Upper lobe of left lung (tissue), 6 donors: ENCODE measurements at places on chromosomes 3 and 15. TPM values are rescaled to one million over a fixed set of nuclear protein-coding genes. Genes with fewer than 3 reads are reported as not detected.

Gene FANCD2OS
- total RNA-seq = not detected

- no peaks in the 10 kb centered on the region for H3K27me3 ChIP-seq
- no peaks in the 10 kb centered on the region for H3K36me3 ChIP-seq
- H3K4me3 ChIP-seq = no peak overlapping the region
- no peaks in the 10 kb centered on the region for H3K4me1 ChIP-seq
- DNase-seq = no peak
These were observed 7.5 kb upstream of the CHMP2B start for GRCh38 chr3:87219611-87220010.

DNA sequence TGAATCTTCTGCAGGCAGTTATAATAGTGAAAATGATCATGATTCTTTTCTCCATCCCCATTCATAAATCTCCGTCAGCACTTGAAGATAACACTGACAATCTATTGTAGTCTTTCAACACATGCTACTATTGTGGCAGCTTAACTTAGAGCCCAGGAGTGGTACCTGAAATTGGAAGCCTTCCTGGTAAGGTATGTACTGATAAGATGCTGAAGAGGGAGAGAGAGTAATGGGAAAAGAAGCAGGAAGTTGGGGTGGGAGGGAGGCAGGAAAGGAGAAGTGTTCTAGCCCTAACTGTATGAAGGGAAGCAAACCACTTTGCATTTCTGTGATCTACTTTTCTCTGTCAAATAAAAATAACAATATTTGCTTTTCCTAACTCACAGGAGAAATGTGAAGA, 197.4 kb upstream of the RORA start:
- no peaks in the 10 kb centered on the region for H3K36me3 ChIP-seq
- no peak overlapping the region for H3K27ac ChIP-seq
- DNase-seq = no peak
- no peaks in the 10 kb centered on the region for H3K4me1 ChIP-seq
- H3K4me3 ChIP-seq = no peak overlapping the region
- H3K27me3 ChIP-seq = no peaks in the 10 kb centered on the region

DNA sequence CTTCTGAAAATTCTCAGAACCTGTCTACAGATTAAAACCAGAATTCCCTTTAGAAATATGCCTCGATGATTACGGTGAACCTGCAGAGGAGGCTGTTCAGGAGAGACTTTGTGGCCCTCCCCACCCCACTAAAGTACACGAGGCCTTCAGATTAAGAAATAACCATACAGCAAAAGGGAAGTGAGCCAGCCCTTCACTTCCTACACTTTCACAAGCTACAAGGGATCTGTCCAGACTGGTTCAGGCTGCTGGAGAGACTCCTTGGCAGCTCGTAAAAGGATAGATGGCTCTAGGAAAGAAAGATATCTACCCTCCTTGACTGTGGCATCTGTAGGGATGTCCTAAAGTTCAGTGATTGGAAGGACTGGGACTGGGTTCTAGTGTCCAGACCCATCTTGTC, 102.6 kb downstream of the ALDH1A2 start:
- no peaks in the 10 kb centered on the region for H3K36me3 ChIP-seq
- no peaks in the 10 kb centered on the region for H3K27me3 ChIP-seq
- H3K4me1 ChIP-seq = no peaks in the 10 kb centered on the region
- no peak overlapping the region for H3K27ac ChIP-seq
- no peak overlapping the region for H3K4me3 ChIP-seq
- no peak for DNase-seq

DNA sequence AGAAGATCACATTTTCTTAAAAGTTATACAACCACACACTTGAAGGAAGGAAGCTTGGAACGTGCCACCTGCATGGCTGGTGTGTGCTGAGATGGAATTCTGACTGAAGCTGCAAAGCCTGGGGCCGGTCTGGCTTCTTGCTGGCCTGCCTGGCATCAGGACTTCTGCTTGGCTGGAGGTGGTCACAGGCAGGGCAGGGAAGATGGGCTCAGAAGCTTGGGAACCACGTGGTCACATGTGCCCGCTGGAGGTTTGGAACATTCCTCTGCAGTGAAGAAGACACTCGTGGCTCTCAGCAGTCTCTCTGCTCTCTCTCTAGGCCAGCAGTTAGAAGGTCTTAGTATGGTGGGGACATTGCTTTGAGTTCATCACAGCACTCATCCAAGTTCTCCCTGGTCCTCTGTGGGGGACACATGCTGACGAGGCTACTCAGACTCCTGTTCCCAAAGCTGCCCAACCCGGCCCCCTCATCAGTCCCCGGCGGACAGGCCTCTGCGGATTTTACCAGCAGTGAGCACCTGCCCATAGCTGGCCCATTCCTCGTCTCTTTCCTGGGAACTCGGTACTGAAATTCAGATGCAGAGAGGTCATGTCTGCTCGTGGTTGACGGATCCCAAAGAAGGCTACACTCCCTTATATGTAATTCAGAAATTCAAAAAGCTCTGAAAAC, 229.0 kb downstream of the ADAMTS17 start:
- peaks cover 26% of the 10 kb centered on the region for H3K4me1 ChIP-seq
- DNase-seq = no peak
- H3K27ac ChIP-seq = no peak overlapping the region

GRCh38 chr3:65984975-65985374, 53.7 kb downstream of the MAGI1 start:
- H3K36me3 ChIP-seq = no peaks in the 10 kb centered on the region
- H3K4me1 ChIP-seq = no peaks in the 10 kb centered on the region
- DNase-seq = no peak
- no peaks in the 10 kb centered on the region for H3K27me3 ChIP-seq
- no peak overlapping the region for H3K4me3 ChIP-seq

DNA sequence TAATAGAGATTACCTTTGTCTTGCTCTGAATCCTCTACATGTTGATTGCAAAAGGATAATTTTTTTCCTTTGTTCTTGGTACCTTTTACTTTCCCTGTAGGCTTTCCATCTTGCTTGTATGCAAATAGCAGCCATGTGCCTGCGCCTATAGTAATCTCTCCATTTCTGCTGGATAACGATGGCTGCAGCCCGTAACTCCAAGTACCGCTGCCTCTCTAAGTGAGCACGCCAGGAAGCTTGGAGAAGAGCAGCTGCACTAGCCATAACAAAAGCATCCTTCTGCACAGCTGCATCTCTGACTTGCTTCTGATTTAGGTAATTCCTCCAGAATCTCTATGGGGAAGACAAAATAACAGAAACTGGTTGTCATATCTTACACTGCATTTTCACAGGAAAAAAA, 89.3 kb downstream of the NR2E3 start:
- H3K4me3 ChIP-seq = no peak overlapping the region
- no peak overlapping the region for H3K27ac ChIP-seq
- no peaks in the 10 kb centered on the region for H3K27me3 ChIP-seq
- H3K4me1 ChIP-seq = no peaks in the 10 kb centered on the region
- DNase-seq = no peak

DNA sequence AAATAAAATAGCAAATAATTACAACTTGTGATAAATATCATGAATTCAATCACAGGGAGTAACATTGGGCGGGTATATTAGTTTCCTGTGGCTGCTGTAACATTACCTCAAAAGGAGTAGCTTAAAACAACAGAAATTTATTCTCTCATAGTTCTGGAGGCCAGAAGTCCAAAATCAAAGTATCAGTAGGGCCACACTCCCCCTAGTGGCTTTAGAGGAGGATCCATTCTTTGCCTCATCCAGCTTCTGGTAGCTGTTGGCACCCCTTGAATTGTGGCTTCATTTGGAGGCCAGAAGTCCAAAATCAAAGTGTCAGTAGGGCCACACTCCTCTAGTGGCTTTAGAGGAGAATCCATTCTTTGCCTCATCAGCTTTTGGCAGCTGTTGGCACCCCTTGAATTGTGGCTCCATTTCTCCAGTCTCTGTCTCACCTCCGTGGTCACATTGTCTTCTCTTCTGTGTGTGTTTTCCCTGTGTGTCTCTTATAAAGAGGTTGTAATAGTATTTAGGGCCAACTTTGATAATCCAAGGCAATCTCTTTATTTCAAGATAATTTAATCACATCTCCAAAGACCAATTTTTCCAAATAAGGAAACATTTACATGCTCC, 3.1 kb upstream of the CFAP20DC start:
- H3K4me3 ChIP-seq = no peak overlapping the region
- H3K27me3 ChIP-seq = no peaks in the 10 kb centered on the region
- H3K4me1 ChIP-seq = no peaks in the 10 kb centered on the region
- DNase-seq = no peak
- H3K27ac ChIP-seq = no peak overlapping the region
- no peaks in the 10 kb centered on the region for H3K36me3 ChIP-seq

- no peaks in the 10 kb centered on the region for H3K4me1 ChIP-seq
- DNase-seq = no peak
- peaks cover 71% of the 10 kb centered on the region for H3K36me3 ChIP-seq
- no peak overlapping the region for H3K4me3 ChIP-seq
- H3K27me3 ChIP-seq = no peaks in the 10 kb centered on the region
These were observed 10.5 kb downstream of the BNIP2 start for GRCh38 chr15:59678620-59679019.

DNA sequence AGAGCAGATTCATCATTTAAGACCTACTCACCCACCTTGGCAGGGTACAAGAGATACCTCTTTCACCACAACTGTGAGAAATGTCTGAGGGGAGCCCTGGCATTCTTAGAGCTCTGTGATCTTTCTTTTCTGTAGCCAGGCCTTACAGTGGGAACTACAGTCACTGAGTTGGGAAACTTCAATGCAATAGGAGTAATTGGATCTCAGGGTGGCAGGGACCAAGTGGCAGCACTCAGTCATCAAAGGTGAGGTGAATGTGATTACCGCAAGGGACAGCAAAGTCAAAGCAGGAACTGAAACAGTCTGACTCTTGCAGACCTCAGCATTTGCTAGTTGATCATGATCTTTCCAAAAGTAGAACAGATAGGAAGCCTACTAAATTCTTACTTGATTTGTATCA, 7.2 kb upstream of the MCF2L2 start:
- no peaks in the 10 kb centered on the region for H3K4me1 ChIP-seq
- no peaks in the 10 kb centered on the region for H3K36me3 ChIP-seq
- DNase-seq = no peak
- no peak overlapping the region for H3K4me3 ChIP-seq
- no peaks in the 10 kb centered on the region for H3K27me3 ChIP-seq

- DNase-seq = no peak
- H3K4me3 ChIP-seq = no peak overlapping the region
- H3K4me1 ChIP-seq = peaks cover 61% of the 10 kb centered on the region
- peak overlapping the region; percentile 96 for H3K27ac ChIP-seq
These were observed 61.5 kb downstream of the IQSEC1 start for GRCh38 chr3:13011573-13012220.

DNA sequence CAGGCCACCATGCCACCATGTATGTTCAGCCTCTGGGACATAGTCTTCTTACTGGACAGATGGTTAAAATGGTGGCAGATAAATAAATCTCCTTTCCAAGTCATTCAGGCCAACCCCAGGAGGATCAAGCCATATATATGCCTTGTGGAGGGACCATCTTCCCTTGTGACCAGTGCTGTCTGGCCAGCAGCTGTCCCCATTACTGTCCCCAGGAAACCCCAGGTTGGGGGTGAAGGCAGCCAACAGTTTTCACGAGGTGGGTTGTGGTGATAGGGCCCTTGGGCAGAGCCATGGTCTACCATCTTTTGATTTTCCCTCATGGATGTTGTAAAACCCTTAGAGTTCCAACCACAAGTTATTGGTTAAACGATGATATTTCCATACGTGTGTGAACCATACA, 48.7 kb upstream of the PCSK6 start:
- no peak overlapping the region for H3K27ac ChIP-seq
- no peaks in the 10 kb centered on the region for H3K4me1 ChIP-seq
- H3K36me3 ChIP-seq = no peaks in the 10 kb centered on the region
- no peak overlapping the region for H3K4me3 ChIP-seq
- no peak for DNase-seq

DNA sequence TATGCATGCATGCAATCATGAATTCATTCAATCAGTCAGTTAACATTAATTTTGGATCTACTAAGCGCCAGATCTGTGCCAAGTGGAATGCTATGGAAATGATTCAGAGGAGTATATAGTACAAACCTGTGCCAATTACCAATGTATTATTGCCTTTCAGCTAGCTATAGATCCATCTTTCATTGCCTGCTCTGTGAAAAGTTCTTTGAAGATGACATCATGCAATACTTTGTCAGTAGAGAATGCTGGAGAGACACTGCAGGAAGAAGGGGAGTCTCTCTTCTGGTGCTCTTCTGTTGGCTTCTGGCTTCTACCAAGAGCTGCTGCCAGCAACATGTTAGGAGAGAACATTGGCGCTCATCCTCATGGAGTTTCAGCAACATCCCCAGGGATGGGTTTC, 81.0 kb upstream of the LMCD1 start:
- DNase-seq = no peak
- H3K27ac ChIP-seq = no peak overlapping the region
- H3K27me3 ChIP-seq = no peaks in the 10 kb centered on the region

- H3K27me3 ChIP-seq = no peaks in the 10 kb centered on the region
- no peak overlapping the region for H3K4me3 ChIP-seq
- H3K4me1 ChIP-seq = no peaks in the 10 kb centered on the region
- H3K27ac ChIP-seq = peak overlapping the region; percentile 59
- no peaks in the 10 kb centered on the region for H3K36me3 ChIP-seq
- DNase-seq = peak; percentile 23
These were observed 158.6 kb upstream of the RGMA start for GRCh38 chr15:93247466-93248121.

GRCh38 chr3:52087731-52088130, 31.4 kb upstream of the DUSP7 start:
- H3K4me3 ChIP-seq = no peak overlapping the region
- H3K27me3 ChIP-seq = no peaks in the 10 kb centered on the region
- peaks cover 42% of the 10 kb centered on the region for H3K4me1 ChIP-seq
